ENCODE measurements at places on chromosomes 1 and 21. TPM values are rescaled to one million over a fixed set of nuclear protein-coding genes. Genes with fewer than 3 reads are reported as not detected.

- no peak for DNase-seq
Measured at GRCh38 chr1:221723018-221723847, 18.7 kb downstream of the DUSP10 start.

Gene CLEC20A
- polyA plus RNA-seq = 0.30 TPM

Gene CYP4A11
- polyA plus RNA-seq = 59.8 TPM

DNA sequence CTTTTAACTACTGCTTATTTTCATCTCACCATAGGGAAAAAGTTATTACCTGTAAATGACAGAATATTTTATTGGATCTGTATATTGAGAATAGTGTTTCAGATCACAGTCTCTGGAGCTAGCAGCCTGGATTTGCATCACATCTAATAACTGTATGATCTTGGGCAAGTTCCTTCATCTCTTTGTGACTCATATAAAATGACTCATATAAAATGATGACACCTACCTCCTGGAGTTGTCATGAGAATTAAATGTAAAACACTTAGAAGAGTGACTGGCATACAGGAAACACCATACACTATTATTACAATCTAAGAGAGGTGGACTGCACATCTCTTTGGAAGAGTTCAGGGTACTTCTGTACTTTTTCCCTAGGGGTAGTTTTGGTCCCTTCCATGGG is 421.3 kb downstream of the NEGR1 start:
- no peak for DNase-seq

- no peak for DNase-seq
Measured at GRCh38 chr1:160427625-160428024, 27.3 kb downstream of the VANGL2 start.
